ENCODE measurements at places on chromosomes 2 and 18.

DNA sequence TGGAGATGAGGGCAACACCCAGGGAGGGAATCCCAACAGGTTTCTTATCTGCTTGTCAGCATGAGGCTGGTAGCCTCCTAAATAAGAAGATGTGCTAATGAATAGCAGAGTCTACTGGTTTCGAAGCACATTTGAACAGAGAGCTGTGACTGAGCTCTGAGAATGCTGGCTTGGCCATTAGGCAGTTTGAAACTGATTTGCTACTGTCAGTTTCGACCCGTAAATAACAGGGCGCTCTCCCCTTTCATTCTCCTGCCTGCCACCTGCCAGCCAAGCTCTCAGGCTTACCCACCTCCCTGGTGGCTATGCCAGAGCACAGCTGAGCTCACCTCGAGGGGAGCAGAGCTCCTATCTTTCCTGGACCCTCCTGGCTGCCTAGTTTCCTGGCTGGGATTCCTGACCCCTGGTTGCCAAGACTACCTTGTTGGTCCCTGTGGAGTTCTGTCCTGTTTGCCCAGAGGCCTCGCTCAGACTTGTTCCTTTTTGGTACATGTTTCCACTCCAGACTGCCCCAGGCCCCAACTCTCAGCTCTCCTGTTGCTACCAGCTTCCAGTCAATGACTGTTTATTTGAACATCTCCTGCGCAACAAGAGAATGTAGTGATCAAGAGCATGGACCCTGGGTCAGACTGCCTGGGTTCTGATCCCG lies 102.3 kb upstream of the ALPP start:
- no peak for DNase-seq

- no peak for DNase-seq
Measured at GRCh38 chr2:34747643-34748042, 1148.5 kb upstream of the FAM98A start.

- no peak for DNase-seq
Measured at GRCh38 chr2:144512891-144513351, 7.0 kb downstream of the ZEB2 start.

- DNase-seq: no peak
Measured at GRCh38 chr2:31950946-31951562, 59.8 kb downstream of the MEMO1 start.

GRCh38 chr18:32910694-32911296 lies 138.0 kb upstream of the KLHL14 start:
- DNase-seq: no peak

- no peak for DNase-seq
Measured at GRCh38 chr2:19673213-19673791, 228.5 kb downstream of the TTC32 start.

DNA sequence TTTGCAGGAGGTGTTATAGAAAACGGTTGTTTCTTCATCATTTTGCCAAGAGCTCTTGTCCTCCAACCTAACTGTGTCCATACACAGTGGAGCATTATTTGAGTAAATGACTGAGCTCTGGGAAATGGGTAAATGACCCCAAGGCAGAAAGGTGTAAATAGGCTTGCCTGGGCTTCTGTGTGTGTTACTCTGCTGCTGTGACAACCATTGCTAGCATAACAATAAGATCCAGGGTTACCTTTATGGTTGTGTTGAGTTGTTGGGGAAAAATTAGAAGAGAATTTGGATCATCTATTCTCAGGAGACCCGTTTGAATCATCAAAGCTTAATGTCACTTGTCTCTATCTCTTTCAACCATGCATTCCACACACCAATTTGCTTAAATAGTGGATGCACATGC lies 672.7 kb downstream of the DPP10 start:
- no peak for DNase-seq

DNA sequence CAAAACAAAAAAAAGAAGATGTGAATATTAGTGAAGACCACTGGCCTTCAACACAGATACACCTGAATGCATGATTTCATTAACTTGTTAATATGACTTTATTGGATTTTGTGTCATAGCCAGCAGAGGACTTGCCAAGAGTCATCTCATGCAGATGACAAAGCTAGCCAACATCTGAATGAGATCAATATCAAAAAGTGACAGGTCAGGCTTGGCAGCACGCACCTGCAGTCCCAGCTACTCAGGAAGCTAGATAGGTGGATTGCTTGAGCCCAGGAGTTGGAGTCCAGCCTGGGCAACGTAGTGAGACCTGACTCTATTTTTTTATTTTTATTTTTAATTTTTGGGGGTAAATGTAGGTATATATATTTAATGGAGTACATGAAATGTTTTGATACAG lies 54.5 kb upstream of the TGIF1 start:
- DNase-seq: no peak

- no peak for DNase-seq
Measured at GRCh38 chr2:10146366-10147005, 23.9 kb downstream of the RRM2 start.

DNA sequence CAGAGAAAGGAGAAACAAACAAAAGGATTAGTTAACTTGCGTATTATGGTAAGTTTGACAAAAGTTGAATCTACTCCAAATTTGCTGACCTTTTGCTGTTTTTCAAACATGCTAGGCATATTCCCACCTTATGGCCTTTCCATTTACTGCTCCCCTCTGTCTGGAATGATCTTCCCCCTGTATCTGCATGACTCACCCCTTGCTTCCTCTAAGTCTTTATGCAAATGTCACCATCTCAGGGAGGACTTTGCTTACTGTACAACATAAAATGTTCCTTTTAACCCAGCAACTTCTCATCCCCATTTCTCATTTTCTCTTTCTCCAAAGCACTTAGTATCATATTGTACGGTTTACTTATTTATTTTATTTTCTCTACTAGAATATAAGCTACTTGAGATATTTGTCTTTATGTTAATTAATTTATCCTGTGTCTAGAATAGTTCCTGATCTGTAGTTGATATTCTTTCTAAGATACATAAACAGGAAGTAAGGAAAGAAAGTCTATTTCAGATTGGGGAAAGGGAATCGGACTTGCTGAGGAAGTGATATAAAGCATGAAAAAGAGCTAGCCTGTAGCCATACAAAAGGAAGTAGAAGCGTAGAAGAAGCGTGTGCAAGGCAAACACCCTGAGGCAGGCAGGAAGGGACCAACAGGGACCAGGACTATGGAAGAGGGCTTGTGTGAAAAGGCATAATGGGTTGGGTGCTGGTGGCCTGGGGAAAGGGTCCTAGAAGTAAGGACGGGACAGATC lies 144.9 kb upstream of the ERBB4 start:
- DNase-seq: no peak

- no peak for DNase-seq
Measured at GRCh38 chr2:117936871-117937428, 76.9 kb downstream of the CCDC93 start.

DNA sequence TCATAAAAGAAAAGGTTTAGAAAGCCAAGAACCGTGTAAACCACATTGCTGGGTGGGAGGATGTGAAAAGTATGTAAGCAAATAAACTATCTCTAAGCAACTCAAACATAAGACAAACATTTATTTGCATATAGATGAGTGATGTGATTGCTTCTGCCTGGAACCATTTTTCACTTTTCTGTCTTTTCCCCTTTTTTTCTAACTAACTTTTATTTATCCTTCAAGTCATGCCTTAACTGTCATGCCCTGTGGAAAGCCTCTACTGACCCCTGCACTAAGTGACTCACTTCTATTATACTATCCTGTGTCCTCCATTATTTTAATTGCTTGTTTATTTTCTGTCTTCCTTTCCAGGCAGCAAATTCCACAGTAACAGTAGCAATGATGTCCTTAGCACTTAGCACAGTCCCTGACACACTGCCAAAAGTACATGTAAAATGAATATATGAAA lies 87.5 kb upstream of the CTAGE1 start:
- no peak for DNase-seq

GRCh38 chr2:26579025-26579722 lies 62.0 kb downstream of the CIB4 start:
- no peak for DNase-seq

GRCh38 chr2:69567157-69567908 lies 76.2 kb downstream of the AAK1 start:
- no peak for DNase-seq

DNA sequence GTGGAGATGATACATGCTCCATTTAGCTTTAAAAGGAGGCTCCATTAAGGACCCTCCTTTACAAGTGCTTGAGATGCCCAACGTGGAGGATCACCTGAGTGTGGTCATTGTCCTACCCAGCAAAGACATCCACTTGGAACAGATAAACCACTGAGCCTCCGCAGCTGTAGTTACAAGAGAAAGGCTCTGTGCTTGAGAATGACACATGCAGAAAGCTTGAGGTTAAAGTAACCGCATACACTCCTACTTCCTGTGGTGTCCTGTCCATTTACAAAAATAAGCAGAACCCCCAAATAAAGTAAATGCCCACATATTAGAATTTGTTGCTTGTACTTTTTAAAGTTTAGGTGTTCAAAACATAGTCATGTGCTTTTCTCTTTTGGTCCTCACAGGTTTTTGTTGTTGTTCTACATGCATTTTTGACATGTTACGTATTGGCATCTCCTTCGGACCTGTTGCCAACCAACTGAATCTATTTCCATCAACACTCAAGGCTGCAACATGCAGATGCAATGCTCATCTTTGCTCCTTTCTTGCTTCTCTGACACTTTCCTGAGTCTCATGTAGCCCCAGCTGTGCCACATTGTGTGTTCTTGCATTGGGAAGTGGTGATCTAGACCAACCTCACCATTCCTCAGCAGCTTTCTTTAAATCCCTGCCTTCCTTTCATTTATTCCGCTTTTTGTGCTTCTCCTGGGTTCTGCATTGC lies 56.0 kb downstream of the SERPINB7 start:
- DNase-seq: no peak

GRCh38 chr2:53230691-53231090 lies 536.9 kb upstream of the CHAC2 start:
- no peak for DNase-seq

DNA sequence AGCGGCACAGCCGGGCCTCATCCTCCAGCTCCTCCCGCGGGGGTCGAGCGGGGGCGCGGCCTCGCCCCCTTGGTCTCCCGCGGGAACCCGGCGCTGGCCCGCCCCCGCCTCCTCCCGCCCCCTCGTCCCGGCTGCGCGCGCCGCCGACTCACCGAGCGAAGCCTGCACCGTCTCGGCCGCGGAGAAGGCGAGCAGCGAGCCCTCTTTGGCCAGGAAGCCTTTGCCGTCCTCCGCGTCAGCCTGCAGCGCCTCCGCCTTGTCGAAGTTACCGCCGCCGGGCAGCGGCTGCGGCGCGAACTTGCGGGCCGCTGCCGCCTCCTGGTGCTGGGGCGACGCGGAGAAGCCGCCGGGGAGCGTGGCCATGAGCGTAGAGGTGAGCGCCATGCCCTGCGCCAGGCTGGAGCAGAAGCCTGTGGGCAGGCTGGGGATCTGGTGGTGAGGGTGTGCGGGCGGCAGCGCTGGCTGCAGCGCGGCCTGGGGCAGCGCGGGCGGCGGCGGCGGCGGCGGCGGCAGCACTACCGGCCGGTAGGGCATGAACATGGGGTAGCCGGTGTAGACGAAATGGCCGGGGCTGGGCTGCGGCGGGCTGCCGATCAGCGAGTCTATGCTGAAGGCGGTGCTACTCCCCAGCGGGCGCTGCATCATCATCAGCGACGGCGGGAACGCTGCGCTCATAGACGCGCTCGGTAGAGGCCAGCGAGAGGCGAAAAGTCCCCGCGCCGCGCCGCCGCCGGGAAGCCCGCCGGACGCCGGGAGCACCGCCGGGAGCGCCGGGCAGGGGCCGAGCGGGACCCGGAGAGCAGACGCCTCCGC lies 683 bp downstream of the GBX2 start:
- no peak for DNase-seq

DNA sequence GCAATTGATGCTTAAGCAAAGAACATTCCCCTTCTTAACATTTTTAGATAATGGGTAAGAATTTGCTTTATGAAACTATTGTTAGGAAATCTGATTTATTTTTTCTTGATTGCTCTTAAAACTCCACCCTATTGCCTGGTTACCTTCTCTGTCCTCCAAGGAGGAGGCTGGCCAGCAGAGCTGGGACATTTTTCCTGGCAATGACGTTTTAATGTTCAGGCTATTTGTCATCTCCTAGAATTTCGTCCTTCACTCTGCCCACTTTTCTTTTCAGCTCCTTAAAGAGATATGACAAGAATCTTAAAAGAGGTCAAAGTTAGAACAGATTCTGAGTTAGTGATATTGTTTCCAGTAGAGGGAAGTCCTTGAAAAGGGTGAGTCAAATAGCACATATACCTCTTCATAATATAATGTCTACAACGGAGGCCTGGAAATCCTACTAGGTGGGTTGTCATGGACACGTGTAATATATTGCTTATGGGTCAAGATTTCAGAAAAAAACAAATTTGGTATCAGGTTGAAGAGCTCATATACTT lies 141.0 kb downstream of the CMPK2 start:
- no peak for DNase-seq

GRCh38 chr18:74623047-74623816 lies 25.6 kb downstream of the ZNF407 start:
- no peak for DNase-seq

- DNase-seq: no peak
Measured at GRCh38 chr2:158046121-158046880, 55.4 kb upstream of the UPP2 start.

- no peak for DNase-seq
Measured at GRCh38 chr2:27721335-27721734, 50.2 kb upstream of the MRPL33 start.

DNA sequence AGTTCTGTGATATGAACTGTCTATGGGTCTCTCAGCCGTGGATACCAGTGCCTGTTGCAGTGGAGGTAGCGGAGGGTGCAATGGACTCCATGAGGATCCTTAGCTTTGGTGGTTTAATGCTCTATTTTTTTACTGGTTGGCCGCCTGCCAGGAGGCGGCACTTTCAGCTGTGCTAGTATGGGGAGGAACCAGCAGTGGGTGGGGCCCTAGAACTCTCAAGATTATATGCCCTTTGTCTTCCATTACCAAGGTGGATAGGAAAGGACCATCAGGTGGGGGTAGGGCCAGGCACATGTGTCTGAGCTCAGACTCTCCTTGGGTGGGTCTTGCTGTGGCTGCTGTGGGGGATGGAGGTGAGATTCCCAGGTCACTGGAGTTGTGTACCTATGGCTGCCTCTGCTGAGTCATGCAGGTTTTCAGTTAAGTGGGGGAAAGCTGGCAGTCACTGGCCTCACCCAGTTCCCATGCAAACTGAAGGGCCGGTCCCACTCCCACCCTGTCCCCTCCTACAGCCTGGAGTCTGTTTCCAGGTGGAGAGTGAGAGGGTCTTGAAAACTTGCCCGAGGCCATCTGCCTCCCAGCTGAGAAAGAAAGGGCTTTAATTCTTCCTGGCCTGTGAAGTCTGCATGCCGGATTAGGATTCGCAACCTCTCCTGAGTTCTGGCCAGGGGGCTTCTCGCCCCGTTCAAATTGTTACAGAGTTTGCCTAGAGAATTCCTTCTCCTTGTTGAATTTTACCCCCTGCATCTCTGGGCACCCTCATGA lies 14.5 kb downstream of the KCNS3 start:
- DNase-seq: no peak

GRCh38 chr2:220669324-220669723 lies 902.8 kb downstream of the EPHA4 start:
- DNase-seq: no peak

DNA sequence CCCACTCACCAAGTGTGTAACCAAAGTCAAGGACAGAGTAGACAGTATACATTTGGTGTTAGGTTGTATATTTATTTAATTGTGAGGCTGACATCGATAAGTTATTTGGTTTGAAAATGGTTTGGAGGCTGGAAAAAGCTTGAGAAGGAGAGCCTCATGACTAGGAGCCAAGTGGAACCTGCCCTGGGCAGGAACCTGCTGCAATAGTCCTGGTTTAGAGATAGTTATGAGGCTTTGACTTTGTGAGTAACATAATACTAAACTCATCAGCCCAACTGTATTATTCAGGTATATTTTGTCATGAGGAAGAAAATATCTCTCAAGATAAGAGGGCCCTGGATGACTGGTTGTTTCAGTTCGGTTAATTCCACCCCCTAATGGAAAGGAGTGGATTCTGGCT lies 234.3 kb upstream of the CYRIA start:
- no peak for DNase-seq

- DNase-seq: no peak
Measured at GRCh38 chr2:238233625-238234024, 6.2 kb downstream of the HES6 start.

Measured in activated CD8-positive, alpha-beta memory T cell treated with anti-CD3 and anti-CD28 coated beads for 1 hour (primary cell).